Stimulated activated memory B cell treated with anti-CD40 and anti-IgM and Interleukin-4, amounts not matched to agents 10 μg/mL and 1 μg/mL and 100 μg/mL, for 72 hours (primary cell): ENCODE measurements at places on chromosomes 6 and 20.

GRCh38 chr6:31896493-31896855 is 1.0 kb downstream of the EHMT2 start:
- no peak for ATAC-seq
- H3K27me3 ChIP-seq = no peaks in the 10 kb centered on the region
- peaks cover 35% of the 10 kb centered on the region for H3K4me1 ChIP-seq
- peaks cover 31% of the 10 kb centered on the region for H3K36me3 ChIP-seq
- peak overlapping the region; percentile 88 for H3K4me3 ChIP-seq

DNA sequence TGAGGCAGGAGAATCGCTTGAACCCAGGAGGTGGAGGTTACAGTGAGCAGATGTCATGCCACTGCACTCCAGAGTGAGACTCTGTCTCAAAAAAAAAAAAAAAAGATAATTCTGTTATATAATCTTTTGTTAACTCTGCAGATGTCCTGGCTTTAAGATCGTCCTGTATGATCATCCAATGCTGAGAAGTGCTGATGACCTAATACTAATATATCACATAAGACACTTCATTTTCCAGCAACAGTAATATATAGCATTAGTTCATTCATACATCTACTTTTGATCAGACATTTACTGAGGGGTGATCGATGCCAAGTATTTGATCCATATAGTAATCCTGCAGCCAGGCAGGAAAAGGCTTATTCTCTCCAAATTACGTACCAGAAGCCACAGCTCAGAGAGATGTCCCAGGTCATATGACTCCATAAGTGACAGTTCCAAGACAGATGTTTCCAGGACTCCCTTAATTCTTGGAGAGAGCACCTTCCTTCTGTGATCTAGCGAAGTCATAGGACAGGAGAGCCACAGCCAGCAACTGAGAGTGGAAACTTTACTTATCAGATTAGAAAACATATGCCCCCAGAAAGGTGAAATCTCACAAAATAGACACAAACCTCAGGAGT is 60.7 kb downstream of the SHLD1 start:
- no peak overlapping the region for H3K27ac ChIP-seq
- no peak overlapping the region for H3K4me3 ChIP-seq
- peaks cover 12% of the 10 kb centered on the region for H3K4me1 ChIP-seq
- no peak for ATAC-seq

DNA sequence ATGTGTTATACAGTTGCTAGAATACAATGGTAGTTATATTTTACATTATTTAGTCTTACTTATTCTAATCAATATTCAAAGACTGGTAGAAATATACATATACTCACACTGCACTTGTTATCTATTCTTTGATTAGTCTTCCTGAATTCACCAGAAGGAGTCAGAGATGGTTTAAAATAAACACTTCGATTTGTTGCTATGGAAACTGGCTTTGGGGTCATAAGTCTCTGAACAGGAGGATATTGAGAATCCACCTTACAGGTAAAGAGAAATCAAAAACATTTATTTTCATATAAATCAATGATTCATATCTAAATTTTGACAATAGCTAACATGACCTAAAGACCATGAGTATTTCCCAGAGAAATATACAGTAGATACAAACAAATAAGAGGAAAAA is 41.6 kb downstream of the NUP153 start:
- peaks cover 70% of the 10 kb centered on the region for H3K36me3 ChIP-seq
- no peaks in the 10 kb centered on the region for H3K4me1 ChIP-seq
- no peak overlapping the region for H3K27ac ChIP-seq

- peak overlapping the region; percentile 99 for H3K27ac ChIP-seq
- H3K4me1 ChIP-seq = peaks cover 30% of the 10 kb centered on the region
- H3K27me3 ChIP-seq = no peaks in the 10 kb centered on the region
- peak; percentile 53 for ATAC-seq
- peak overlapping the region; percentile 99 for H3K4me3 ChIP-seq
- peaks cover 21% of the 10 kb centered on the region for H3K36me3 ChIP-seq
These were observed 367 bp upstream of the PCIF1 start for GRCh38 chr20:45934046-45934585.

DNA sequence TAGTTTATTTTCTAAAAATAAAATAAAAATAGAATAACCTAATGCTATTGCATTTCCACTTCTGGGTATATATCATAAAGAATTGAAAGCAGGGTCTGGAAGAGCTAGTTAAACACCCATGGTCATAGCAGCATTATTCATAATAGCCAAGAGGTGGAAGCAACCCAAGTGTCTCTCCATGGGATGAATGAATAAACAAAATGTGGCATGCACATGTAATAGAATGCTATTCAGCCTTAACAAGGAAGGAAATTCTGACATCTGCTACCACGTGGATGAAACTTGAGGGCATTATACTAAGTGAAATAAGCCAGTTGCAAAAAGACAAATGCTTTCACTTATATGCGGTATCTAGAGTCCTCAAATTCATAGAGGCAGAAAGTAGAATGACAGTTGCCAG is 130.8 kb downstream of the TIAM2 start:
- H3K4me1 ChIP-seq = no peaks in the 10 kb centered on the region
- H3K36me3 ChIP-seq = no peaks in the 10 kb centered on the region
- no peak overlapping the region for H3K4me3 ChIP-seq
- H3K27me3 ChIP-seq = peaks cover 17% of the 10 kb centered on the region
- no peak overlapping the region for H3K27ac ChIP-seq

DNA sequence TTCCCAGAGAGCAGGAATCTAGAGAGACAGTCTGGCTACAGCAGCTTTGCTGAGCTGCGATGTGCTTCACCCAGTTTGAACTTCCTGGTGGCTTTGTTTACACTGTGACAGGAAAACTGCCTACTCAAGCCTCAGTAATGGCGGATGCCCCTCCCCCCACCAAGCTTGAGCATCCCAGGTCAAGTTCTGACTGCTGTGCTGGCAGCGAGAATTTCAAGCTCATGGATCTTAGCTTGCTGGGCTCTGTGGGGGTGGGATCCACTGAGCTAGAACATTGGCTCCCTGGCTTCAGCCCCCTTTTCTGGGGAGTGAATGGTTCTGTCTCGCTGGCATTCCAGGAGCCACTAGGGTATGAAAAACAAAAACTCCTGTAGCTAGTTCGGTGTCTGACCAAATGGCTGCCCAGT is 91.0 kb upstream of the ESR1 start:
- H3K4me3 ChIP-seq = no peak overlapping the region
- H3K27ac ChIP-seq = peak overlapping the region; percentile 12
- peaks cover 18% of the 10 kb centered on the region for H3K4me1 ChIP-seq
- H3K27me3 ChIP-seq = no peaks in the 10 kb centered on the region
